T-helper 17 cell (primary cell): ENCODE measurements at places on chromosomes 1 and 21. TPM values are rescaled to one million over a fixed set of nuclear protein-coding genes. Genes with fewer than 3 reads are reported as not detected.

DNA sequence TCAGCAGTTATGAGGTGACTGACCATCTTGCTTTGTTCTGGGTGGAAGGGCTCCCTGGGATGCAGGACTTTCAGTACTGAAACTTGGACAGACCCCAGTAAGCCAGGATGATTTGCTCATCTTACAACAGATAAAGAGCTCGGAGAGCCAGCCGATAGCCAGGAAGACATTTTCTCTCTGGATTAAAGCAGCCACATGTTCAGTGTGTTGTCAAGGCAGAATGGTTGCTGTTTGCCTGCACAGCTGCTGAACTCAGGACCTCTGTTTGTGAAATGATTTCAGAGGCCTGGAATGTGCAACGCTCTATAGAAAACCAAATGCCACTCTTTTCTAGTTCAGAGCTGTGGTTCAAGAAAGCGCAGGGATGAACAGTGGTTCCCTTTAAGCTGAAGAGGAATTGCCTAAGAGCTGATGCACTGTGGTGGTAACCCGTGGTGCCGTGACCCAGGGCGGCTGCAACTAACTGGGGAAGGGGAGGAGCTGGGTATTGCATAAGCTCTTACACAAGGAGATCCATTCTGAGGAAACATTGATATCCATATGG, 40.7 kb downstream of the CASQ2 start:
- peaks cover 4% of the 10 kb centered on the region for H3K4me1 ChIP-seq
- H3K27me3 ChIP-seq, result peaks cover 33% of the 10 kb centered on the region
- H3K36me3 ChIP-seq, result peaks cover 3% of the 10 kb centered on the region
- no peak overlapping the region for H3K4me3 ChIP-seq

- H3K36me3 ChIP-seq, result no peaks in the 10 kb centered on the region
- H3K27me3 ChIP-seq, result no peaks in the 10 kb centered on the region
- DNase-seq, result no peak
- H3K4me3 ChIP-seq, result no peak overlapping the region
- no peaks in the 10 kb centered on the region for H3K4me1 ChIP-seq
- no peak overlapping the region for H3K27ac ChIP-seq
Measured at GRCh38 chr1:95829556-95829955, 595.5 kb downstream of the RWDD3 start.

DNA sequence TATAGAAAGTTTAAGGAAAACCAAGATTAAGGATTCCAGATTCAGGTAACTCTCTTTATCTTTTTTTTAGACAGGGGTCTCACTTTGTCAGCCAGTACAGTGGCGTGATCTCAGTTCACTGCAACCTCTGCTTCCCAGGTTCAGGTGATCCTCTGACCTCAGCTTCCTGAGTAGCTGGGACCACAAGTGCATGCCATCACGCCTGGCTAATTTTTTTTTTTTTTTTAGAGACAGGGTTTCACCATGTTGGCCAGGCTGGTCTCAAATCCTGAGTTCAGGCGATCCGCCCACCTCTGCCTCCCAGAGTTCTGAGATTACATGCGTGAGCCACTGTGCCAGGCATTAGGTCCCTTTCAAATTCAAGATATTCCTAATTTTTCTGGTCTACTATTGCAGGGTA, 15.9 kb downstream of the LZIC start:
- peaks cover 4% of the 10 kb centered on the region for H3K36me3 ChIP-seq
- H3K4me1 ChIP-seq, result peaks cover 3% of the 10 kb centered on the region
- peak overlapping the region; percentile 19 for H3K27ac ChIP-seq
- no peaks in the 10 kb centered on the region for H3K27me3 ChIP-seq
- no peak overlapping the region for H3K4me3 ChIP-seq
- DNase-seq, result no peak

GRCh38 chr1:15610167-15610566, 7.1 kb upstream of the DDI2 start:
- no peak overlapping the region for H3K4me3 ChIP-seq
- H3K4me1 ChIP-seq, result no peaks in the 10 kb centered on the region
- no peaks in the 10 kb centered on the region for H3K27me3 ChIP-seq
- H3K27ac ChIP-seq, result peak overlapping the region; percentile 19

- H3K4me3 ChIP-seq, result peak overlapping the region; percentile 76
- peaks cover 15% of the 10 kb centered on the region for H3K4me1 ChIP-seq
- H3K27me3 ChIP-seq, result peaks cover 69% of the 10 kb centered on the region
- H3K36me3 ChIP-seq, result peaks cover 9% of the 10 kb centered on the region
- DNase-seq, result no peak
Measured at GRCh38 chr1:160046494-160047110, 14.8 kb upstream of the PIGM start.

DNA sequence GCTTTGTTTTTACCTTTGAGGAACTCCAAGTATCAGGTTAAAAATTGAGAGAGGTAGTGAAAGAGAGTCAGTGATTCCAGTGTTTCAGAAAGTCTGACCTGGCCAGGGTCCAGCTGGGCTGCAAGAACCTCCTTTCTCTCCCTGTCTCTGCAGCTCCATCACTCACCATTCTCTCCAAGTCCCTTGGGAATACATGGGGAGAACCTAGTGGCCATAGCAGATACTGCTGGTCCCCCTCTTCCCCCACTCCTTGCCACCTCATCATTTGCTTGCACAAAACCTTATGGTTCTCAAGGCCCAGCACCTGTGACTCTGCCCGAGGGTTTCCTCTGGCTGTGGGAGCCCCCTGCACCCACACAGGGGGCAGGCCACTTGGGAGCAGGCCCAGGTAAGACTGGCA, 279.5 kb downstream of the KIF26B start:
- no peaks in the 10 kb centered on the region for H3K36me3 ChIP-seq
- no peak overlapping the region for H3K4me3 ChIP-seq
- H3K27me3 ChIP-seq, result peaks cover 13% of the 10 kb centered on the region
- H3K27ac ChIP-seq, result no peak overlapping the region
- H3K4me1 ChIP-seq, result no peaks in the 10 kb centered on the region

- H3K27ac ChIP-seq, result no peak overlapping the region
- no peak overlapping the region for H3K4me3 ChIP-seq
- H3K36me3 ChIP-seq, result no peaks in the 10 kb centered on the region
- no peaks in the 10 kb centered on the region for H3K4me1 ChIP-seq
Measured at GRCh38 chr1:166282391-166283137, 115.8 kb upstream of the FAM78B start.

DNA sequence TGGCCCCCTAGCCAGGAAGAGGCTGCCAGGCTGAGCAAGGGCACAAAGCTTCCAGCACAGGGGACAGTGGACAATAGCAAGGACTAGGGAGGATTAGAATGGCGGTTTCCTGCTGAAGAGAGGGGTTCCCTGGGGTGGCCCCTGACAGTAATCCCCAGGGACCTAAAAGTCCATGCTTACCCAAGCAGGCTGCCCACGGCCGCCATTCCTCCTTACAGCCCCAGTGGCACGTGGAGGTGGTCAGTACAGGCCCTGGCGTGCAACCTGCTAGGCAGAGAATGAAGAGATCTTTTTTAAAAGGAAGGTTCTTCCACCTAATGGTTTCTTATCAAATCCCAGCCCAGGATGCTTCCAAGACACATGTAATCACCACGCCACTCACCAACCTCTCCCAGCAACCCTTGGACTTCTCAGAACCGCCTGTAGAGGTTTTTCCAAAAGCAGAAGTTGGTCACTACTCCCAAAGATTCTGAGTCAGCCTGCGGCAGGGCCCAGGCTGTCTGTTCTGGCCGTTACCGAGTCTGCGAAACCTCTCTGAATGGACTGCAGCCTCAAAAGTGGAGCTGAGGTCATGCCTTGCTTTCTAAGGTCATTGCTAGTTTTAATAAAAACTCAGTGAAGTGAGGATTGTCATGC, 926 bp downstream of the MRPL55 start:
- H3K27ac ChIP-seq, result no peak overlapping the region
- no peaks in the 10 kb centered on the region for H3K27me3 ChIP-seq
- peaks cover 11% of the 10 kb centered on the region for H3K4me1 ChIP-seq
- peak overlapping the region; percentile 95 for H3K4me3 ChIP-seq

DNA sequence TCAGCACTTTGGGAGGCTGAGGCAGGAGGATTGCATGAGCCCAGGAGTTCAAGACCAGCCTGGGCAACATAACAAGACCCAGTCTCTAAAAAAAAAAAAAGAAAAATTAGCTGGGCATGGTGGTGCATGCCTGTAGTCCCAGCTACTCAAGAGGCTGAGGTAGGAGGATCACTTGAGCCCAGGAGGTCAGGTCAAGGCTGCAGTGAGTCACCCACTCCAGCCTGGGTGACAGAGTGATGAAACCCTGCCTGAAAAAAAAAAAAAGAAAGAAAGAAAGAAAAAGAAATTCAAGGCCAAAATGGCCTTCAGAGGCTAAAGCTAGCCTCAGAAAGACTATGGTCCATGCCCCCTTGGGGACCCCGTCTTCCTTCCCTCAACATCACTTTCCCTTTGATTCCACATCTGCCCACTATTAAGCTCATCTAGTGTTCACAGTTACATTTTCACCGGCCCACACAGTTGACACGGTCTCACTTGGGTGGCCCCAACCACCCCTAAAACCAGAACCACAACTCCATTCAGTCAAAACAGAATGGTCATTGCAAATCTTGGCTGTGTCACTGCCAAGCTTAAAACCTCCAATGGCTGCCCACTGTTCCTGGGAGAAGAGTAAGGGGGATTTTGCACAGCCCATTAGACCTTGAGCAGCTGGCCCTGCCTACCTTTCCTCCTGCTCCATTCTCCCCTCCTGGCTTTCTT, 2.1 kb upstream of the CAPN8 start:
- peaks cover 6% of the 10 kb centered on the region for H3K4me1 ChIP-seq
- H3K27me3 ChIP-seq, result peaks cover 9% of the 10 kb centered on the region
- peaks cover 3% of the 10 kb centered on the region for H3K36me3 ChIP-seq
- no peak for DNase-seq
- H3K4me3 ChIP-seq, result no peak overlapping the region

DNA sequence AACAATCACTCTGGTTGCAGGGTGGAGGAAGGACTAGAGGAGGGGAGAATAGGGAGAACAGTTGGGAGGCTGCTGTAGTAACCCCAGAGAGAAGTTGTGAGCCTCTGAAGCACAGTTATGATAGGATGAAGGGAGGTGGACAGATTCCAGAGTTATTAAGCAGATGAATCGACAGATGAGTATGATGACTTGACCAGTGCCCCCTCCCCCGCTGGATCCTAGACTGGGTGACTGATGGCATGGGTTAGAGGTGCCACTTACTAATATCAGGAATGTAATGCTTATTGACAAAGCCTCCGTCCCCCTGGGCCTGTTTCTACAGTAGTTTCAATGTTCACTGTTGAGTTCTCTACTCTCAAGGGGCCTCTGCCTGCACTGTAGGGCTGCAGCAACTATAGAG, 14.0 kb upstream of the TIPRL start:
- peaks cover 4% of the 10 kb centered on the region for H3K36me3 ChIP-seq
- no peak for DNase-seq
- no peak overlapping the region for H3K27ac ChIP-seq
- no peak overlapping the region for H3K4me3 ChIP-seq
- no peaks in the 10 kb centered on the region for H3K4me1 ChIP-seq
- H3K27me3 ChIP-seq, result peaks cover 27% of the 10 kb centered on the region

DNA sequence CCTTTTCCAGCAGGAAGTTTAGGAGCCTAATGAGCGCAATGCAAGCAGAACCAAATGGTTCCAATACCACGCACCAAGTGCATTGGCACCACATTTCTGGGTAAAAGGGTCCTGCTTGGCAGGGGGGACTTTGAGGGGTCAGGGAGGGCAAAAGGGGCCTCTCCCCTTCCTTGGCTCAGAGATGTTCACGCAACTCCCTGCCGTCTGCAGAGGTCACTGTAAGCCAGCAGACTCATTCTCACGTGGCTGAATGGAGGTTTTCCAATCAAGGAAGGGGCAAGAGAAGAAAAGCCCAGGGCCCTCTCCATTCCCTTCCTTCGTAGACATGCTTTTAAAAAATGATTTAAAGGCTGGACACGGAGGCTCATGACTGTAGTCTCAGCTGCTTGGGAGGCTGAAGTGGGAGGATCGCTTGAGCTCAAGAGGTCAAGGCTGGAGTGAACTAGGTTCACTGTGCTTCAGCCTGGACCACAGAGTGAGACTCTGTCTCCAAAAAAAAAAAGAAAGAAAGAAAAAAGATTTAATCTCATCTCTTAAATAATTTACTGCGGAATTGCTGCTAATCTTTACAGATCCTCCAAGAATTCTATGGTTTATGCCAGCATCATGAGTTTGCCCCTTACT, 80.3 kb downstream of the RUNX3 start:
- no peaks in the 10 kb centered on the region for H3K27me3 ChIP-seq
- peak overlapping the region; percentile 73 for H3K27ac ChIP-seq
- no peaks in the 10 kb centered on the region for H3K36me3 ChIP-seq
- peak overlapping the region; percentile 78 for H3K4me3 ChIP-seq
- DNase-seq, result no peak

- no peak for DNase-seq
- no peak overlapping the region for H3K4me3 ChIP-seq
- peaks cover 16% of the 10 kb centered on the region for H3K27me3 ChIP-seq
- peaks cover 2% of the 10 kb centered on the region for H3K4me1 ChIP-seq
- peaks cover 3% of the 10 kb centered on the region for H3K36me3 ChIP-seq
Measured at GRCh38 chr1:241990040-241990439, 8.9 kb downstream of the MAP1LC3C start.

GRCh38 chr1:119714583-119714982, 2.8 kb downstream of the PHGDH start:
- H3K36me3 ChIP-seq, result no peaks in the 10 kb centered on the region
- H3K4me3 ChIP-seq, result no peak overlapping the region
- peaks cover 44% of the 10 kb centered on the region for H3K27me3 ChIP-seq
- peaks cover 10% of the 10 kb centered on the region for H3K4me1 ChIP-seq
- no peak for DNase-seq

DNA sequence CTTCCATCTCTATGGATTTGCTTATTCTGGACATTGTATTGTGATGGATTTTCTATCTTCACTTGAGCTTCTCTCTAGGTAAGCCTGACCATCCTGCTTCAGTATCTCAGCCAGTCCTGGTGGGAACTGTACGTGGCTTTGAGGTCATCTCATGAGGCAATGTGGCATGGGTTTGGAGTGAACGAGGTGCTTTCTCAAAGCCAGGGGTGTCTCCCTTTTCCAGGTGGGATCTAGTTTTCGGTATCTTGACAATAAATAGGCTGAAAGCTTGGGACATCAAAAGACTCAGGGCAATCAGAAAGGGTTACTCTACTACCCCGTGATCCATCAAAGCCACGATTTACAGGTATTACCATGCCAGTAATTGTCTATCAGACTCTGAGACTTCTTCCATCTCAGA, 40.8 kb downstream of the AZIN2 start:
- peaks cover 18% of the 10 kb centered on the region for H3K4me1 ChIP-seq
- no peak overlapping the region for H3K4me3 ChIP-seq

GRCh38 chr1:149885339-149886120, 13.8 kb upstream of the BOLA1 start:
- H3K36me3 ChIP-seq, result no peaks in the 10 kb centered on the region
- peak; percentile 42 for DNase-seq
- H3K4me3 ChIP-seq, result no peak overlapping the region
- H3K27me3 ChIP-seq, result no peaks in the 10 kb centered on the region

DNA sequence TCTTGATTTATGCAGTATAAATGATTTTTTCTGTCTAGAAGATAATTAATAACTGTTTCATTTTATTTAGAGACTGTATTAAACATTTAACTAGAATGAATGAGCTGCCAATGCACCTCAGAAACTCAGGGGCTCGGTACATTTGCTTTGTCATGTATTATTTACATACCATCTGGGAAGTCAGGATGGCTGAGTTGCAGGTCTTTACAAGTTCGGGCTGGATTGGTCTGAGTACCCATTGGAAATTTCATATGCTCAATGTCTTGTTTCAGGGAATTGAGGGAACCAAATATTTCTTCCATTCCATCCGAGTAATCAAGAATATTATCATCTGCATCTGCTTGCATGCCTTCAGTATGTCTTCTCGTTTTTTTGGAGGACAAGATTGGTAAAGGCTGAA, 221.7 kb downstream of the COL11A1 start:
- no peak overlapping the region for H3K4me3 ChIP-seq
- H3K36me3 ChIP-seq, result no peaks in the 10 kb centered on the region
- no peaks in the 10 kb centered on the region for H3K4me1 ChIP-seq
- H3K27me3 ChIP-seq, result no peaks in the 10 kb centered on the region
- H3K27ac ChIP-seq, result no peak overlapping the region

GRCh38 chr1:169180174-169180573, 73.7 kb downstream of the ATP1B1 start:
- H3K27me3 ChIP-seq, result no peaks in the 10 kb centered on the region
- H3K27ac ChIP-seq, result no peak overlapping the region
- no peak for DNase-seq

Gene RNF186
- total RNA-seq, result not detected

Gene VANGL2
- total RNA-seq, result not detected

Gene FALEC
- not detected for total RNA-seq
